Left colon (tissue), 2 donors: ENCODE measurements at places on chromosomes 11 and 22. TPM values are rescaled to one million over a fixed set of nuclear protein-coding genes. Genes with fewer than 3 reads are reported as not detected.
A peak's percentile ranks its signal among the peaks of the same experiment; 100 is the strongest.

- no peak for DNase-seq
Measured at GRCh38 chr22:36218648-36219193, 17.1 kb upstream of the APOL4 start.

GRCh38 chr11:8015753-8016239 is 28.7 kb downstream of the EIF3F start:
- no peak for DNase-seq

HBE1 gene
- not detected for total RNA-seq

TMEM191B gene
- 2.1 TPM for total RNA-seq

GRCh38 chr11:78420255-78420764 is 2.7 kb upstream of the GAB2 start:
- peak; percentile 76 for DNase-seq

- no peak for DNase-seq
Measured at GRCh38 chr11:44085330-44085729, 10.1 kb upstream of the EXT2 start.

ASRGL1 gene
- 18.1 TPM for total RNA-seq

GRCh38 chr11:93017821-93018690 is 48.6 kb downstream of the MTNR1B start:
- no peak for DNase-seq

SCGB1D2 gene
- total RNA-seq: not detected

- no peak for DNase-seq
Measured at GRCh38 chr11:10407749-10408685, 47.0 kb upstream of the AMPD3 start.

DNA sequence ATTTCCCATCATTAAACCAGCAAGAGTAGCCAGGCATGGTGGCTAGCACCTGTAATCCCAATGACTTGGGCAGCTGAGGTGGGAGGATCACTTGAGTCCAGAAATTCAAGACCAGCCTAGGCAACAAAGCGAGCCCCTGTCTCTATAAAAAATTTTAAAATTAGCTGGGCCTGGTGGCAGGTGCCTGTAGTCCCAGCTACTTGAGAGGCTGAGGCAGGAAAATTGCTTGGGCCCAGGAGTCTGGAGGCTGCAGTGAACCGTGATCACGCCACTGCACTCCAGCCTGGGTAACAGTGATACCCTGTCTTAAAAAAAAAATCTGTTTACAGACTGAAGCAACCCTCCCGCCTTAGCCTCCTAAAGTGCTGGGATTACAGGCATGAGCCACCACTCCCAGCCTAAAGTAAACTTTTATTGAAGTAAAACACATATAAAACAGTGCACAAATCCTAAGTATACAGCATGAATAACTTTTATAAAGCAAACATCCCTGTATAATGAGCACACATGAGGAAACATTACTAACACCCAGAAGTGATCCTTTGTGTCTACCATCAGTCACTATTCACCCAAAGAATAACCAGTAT is 12.6 kb downstream of the UCP3 start:
- DNase-seq: peak; percentile 24

DNA sequence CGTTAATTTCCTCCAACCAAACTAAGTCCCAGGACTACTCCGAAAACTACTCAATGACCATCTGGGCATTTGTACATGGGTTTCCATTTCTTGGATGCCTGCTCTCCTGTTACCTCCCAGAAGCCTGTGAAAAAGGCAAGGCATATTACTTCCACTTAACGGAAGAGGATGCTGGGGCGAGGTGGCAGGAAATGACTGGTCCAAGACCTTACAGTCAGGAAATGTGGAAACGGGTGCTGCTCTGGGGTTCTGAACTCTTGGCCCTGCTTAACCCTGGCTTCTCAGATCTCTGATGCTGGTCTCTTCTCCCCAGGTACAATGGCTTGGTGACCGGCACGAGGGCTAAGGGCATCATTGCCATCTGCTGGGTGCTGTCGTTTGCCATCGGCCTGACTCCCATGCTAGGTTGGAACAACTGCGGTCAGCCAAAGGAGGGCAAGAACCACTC is 12.9 kb downstream of the ADORA2A start:
- no peak for DNase-seq

GRCh38 chr11:121159741-121160140 is 58.7 kb downstream of the TECTA start:
- no peak for DNase-seq

MMP13 gene
- total RNA-seq: not detected

DNA sequence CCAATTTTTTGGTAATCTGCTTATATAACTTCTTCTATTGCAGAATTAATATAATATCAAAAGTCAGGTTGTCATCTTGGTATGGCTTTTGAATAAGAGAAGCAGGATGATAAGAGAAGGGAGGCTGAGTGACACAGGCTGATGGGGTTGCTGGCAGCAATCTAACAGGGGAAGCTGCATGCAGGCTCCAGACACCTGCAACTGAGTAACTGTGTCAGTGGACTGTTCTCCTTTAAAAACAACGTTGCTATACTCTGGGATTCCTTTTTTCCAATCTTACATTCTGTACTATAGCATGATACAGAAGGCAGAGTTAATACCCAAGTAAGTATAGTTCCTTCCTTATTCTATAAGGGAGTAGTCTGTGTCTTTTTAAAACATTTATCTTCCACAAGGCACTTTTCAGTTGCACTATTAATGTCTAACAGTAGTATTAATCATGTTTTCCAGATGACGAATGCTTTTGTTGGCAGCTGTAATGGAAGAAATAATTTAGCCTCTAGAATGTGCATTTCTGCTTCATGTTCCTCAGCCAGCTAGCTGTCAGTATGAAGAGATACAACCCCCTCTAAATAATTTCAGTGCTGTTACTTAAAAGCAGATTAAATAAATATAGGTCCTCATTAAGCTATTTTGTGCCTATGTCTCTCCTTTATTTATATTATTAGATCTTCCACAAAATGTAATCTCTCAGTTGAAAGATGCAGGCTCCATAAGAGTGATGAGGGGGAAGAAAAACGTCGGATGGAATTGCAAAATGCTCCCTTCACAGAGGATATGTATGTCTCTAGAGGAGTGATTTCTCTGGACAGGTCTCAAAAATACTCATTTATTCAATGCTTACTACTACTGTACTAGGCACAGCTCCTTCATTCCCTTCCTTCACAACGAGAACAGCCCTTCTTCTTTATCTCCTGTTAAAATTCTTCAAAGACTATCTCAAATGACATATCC is 50.8 kb downstream of the ATG16L2 start:
- DNase-seq: no peak

DNA sequence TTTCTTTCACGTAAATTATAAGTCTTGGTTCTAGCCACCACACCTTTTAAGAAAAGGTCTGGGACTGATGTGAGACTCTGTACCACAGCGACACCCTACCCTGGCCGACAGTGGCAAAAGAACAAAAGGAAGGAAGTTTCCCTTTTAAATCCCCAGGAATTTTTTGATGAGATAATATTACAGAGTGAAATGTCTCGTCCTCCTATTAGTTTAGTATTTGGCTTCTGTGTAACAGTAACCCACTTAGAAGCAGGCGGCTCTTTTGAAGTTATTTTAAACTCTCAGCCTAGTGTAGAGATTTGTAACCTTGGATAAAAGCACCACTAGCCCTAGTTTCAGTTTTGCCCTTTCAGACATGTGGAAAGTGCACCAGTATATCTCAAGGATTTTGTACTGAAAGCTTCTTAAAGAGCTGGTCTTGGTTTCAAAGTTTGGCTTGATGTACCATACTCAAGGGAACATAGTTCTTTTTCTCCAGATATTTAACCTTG is 84.1 kb downstream of the C22orf31 start:
- DNase-seq: no peak

TMEM191C gene
- total RNA-seq: 4.0 TPM

DNA sequence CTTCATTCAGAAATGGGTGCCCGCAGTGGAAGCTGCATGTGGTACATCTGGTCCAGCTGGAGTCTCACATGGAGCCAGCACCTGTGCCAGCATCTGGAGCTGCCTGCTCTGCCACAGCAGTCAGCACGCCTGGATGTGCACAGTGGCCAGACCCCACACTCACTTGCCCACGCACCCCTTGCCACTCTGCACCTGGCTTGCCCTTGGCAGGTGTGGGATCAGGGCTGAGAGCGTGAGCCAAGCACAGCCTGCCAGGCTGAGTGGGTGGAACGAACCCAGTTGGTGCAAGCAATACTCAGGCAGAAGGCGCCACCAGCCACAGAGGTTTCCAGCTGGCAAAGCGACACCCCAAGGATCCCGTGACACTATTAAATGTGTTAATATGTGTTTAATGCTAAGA is 95.5 kb upstream of the AMOTL1 start:
- no peak for DNase-seq

OR8H2 gene
- total RNA-seq: not detected

APOBEC3F gene
- total RNA-seq: 6.3 TPM

C11orf42 gene
- not detected for total RNA-seq

DNA sequence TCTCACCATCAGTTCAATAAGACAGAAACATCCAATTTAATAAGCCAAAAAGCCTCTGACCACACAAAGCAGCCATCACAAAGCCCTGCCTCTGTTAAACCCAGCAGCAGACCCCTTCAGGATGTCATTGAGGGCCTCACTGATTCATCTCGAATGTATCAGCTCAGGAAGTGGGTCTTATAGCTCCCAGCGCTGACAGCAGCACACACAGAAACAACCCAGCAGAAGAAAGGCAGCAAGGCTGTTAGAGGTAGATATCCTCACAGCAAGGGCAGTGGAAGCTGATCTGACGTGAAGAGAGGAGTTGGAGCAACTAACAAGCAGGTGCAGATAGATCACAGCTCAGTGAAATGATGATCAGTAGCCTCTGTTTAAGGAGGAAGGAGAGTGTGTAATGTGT is 86.2 kb upstream of the NCAM1 start:
- DNase-seq: no peak

LRRC74B gene
- total RNA-seq: not detected

DNA sequence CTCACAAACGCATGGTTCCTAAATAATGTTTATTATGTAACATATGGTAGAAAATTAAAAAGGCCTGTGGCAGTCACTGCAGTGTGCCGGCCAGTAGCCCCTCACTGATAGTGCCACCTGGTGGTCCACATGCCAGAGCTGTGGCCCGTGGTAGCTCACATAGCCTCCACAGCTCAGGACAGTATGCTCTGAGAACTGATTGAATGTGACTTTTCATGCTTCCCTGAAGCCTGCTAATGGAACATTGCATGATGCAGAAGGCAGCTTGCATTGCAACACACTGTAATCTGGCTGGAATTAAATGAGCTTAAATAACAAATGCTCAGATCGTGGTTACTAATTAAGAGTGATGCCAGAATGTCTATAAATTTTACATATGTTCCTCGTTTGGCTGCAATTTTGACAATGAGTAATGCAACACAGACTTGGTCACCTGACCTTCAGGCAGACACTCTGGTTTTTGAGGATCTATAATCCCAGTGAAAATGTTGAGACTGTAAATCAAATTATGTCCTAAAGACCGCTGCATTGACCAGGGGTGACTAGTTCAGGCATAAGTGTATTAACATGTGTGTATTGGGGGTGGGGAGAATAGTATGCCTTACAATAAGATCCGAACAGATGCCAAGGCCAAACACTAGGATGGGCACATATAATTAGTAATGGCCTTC is 566.4 kb downstream of the METTL15 start:
- no peak for DNase-seq

C11orf97 gene
- total RNA-seq: not detected

- no peak for DNase-seq
Measured at GRCh38 chr11:73040046-73040445, 102.1 kb downstream of the FCHSD2 start.

XKR3 gene
- total RNA-seq: not detected

ZP1 gene
- total RNA-seq: not detected

DNA sequence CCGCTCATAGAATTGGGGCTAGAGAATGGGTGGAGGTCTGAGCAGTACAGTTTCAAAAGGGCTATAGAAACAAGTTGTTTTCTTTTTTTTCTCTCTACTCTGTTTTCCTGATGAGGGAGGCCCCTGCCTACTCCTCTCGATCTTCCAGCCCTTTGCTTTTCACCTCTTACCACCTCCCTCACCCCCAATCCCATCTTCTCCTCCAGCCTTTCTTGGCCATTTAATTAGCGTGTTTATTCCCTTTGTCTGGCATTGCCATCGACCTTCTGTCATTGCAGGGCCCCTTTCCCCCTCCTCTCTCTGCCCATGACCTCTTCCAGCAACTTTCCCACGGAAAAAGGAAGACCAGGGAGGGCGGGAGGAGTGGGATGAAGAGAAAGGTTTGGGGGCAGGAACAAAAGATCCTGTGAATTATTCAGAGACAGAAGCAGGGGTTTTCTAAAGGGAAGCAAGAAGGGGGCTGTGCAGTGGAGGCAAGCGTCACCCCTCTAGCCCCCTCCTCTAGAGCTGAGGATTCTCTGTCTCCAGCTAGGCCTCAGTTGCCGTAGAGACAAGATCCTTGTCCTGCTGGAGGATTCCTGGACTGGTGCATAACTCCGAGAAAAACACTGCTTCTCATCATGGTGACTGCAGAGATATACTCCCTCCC is 12.9 kb downstream of the DTX4 start:
- no peak for DNase-seq

- DNase-seq: no peak
Measured at GRCh38 chr11:7603031-7603781, 70.1 kb downstream of the CYB5R2 start.

GRCh38 chr11:116853461-116854073 is 16.1 kb upstream of the APOA1 start:
- DNase-seq: no peak

- DNase-seq: no peak
Measured at GRCh38 chr11:73019449-73019848, 122.7 kb downstream of the FCHSD2 start.
